ENCODE measurements at places on chromosomes 5 and 9.
A peak's percentile ranks its signal among the peaks of the same experiment; 100 is the strongest.

DNA sequence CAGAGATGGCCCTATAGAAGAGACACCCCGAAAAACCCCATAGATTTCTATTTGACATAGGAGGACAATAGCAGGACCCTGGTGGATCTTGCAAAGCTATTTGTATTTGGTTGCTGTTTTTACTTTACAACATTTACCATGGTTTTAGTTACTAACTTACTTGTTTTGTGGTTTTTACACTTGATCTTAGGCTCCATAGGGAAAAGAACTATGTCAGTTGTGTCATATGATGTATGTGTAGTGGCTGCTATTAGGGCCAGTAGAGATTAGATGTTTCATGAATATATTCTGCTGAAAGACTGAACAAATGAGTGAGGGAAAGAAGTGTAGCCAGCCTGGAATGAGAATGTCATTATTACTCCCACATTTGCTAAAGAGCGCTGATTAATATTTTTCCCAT is 388.1 kb downstream of the SEMA5A start:
- DNase-seq, result no peak

- no peak for DNase-seq
Measured at GRCh38 chr5:67334373-67334772, 137.8 kb upstream of the CD180 start.

- no peak for DNase-seq
Measured at GRCh38 chr5:141790630-141791029, 87.6 kb downstream of the PCDH1 start.

GRCh38 chr9:7782400-7783120 is 17.0 kb downstream of the DMAC1 start:
- no peak for DNase-seq

DNA sequence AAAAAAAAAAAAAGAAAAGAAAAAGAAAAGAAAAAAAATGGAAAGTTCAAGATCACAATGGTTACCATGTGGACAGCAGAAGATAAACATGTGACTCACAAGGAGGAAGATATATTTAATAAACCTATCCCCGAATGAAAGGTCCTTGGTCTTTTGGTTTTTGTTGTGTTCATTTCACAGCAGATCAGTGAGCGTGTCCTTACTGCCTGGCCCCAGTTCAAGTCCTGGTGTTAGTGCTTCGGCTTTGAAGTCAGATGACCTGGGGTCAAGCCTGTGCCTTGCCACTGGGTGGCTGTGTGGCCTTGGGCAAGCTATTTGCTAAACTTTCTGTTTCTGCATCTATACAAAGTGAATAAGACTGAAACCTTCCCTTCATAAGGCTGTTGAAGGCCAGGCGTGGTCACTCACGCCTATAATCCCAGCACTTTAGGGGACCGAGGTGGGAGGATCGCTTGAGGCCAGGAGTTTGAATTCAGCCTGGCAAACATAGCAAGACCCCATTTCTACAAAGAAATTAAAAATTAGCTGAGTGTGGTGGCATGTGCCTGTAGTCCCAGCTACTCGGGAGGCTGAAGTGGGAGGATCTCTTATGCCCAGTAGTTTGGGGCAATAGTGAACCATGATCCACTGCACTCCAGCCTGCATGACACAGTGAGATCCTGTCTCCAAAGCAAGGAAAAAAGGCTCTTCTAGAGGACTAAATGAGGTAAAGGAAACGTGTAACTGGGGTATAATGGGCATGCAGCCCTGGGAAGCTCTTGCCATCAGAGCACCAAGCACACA is 94.5 kb upstream of the SPATA31D4 start:
- no peak for DNase-seq

DNA sequence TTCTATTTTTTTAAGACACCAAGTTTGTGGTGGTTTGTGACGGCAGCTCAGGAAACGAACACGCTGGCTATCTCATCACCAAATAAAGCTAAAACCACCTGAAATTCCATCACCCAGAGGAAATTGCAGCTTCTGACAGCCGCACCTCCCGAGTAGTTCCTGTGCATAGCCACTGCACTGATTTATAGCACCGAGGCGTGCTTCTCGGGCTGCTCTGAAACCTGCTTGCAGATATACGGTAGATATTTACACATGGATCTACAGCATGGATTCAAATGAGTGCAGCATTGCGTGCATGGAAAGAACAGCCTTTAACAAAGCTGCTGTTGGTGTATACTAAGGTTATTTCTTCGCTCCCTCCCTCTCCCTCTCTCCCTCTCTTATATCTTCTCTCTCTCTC is 153.8 kb downstream of the PHF2 start:
- no peak for DNase-seq

GRCh38 chr9:120689860-120690259 is 24.4 kb downstream of the MEGF9 start:
- no peak for DNase-seq

DNA sequence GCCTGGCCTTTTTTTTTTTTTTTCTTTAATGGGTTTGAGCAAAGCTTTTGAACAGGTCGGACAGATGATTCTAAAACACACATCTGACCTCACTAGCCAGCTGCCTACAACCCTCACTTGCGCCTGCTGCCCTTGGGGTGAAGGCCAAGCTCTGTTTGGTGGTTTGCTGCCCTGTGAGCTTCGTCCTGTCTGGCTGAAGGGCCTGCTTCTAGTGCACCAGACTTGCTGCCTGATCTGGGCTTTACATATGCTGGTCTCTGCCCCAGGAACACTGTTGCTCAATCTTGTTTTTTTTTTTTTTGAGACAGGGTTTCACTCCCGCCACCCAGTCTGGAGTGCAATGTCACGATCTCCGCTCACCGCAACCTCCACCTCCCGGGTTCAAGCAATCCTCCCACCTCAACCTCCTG is 16.4 kb upstream of the DOLPP1 start:
- DNase-seq, result no peak

DNA sequence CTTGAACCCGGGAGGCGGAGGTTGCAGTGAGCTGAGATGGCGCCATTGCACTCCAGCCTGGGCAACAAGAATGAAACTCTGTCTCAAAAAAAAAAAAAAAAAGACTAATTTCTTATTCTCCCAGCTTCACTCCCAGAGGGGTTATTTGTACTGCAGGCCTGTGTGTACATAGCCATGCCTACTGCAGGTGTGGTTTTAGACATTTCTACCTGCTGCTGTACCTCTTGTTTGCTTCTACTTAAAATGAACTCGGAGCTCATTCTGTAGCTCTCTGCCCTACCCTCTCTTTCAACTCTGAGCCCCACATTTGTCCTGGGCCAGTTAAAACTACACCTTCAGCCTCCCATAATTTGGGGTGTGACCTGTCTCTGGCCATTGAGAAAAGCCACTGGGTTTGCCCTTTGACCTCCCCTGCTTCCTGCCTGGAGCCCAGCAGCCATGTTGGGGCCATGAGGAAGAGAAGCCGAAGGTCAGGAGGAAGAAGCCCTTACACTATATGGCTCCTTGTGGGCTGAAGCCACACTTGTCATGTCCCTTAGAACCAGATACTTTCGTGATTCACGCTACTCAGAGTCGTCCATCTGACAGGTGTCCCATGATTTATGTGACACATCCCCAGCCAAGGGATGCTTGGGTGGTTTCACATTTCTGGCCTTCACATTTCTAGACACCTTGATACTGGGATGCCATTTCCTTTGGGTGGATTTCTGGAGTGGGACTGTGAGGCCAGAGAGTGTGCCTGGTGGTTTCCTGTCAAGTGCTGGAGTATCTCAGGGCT is 9.4 kb upstream of the CARD19 start:
- no peak for DNase-seq

DNA sequence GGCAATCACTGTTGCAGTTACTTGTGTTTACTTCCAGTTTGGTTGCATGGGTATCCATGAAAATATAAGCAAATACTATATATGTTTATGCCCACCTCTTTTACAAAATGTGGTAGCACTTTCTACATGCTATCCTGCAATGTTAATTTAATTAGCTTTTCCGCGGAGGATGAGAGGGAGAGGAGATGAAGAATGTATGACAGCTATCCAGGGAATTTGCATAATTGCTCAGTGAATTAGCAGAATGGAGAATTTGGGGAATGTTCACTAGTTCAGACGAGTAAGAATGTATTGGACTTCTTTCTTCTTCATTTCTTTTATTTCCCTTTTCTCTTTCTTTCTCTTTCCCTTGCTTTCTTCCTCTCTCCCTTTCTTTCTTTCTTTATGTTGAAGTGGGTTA is 140.7 kb upstream of the SLC28A3 start:
- no peak for DNase-seq

GRCh38 chr5:73515232-73515631 is 17.0 kb downstream of the BTF3 start:
- DNase-seq, result no peak

DNA sequence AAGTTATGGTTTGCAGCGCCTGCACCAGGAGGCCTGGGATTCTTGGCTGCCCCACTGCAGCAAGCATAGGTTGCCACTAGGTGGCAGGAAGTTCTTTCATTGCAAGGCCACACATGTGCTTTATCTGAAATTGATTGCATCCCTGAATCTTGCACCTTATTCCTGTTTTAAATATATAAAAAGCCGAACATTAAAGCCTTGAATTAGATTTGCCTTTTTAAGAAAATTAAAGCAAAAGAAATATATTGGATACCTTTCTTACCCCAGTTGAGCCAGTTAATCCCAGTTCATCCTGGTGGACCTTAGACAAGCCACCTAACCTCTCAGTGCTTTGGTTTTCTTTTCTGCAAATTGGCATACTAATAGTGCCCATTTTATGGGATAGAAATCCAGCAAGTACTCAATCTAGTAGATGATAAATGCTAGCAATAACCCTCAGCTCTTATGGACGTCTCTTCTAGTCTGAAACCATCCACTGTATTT is 6.3 kb upstream of the TRMT10B start:
- peak; percentile 49 for DNase-seq

DNA sequence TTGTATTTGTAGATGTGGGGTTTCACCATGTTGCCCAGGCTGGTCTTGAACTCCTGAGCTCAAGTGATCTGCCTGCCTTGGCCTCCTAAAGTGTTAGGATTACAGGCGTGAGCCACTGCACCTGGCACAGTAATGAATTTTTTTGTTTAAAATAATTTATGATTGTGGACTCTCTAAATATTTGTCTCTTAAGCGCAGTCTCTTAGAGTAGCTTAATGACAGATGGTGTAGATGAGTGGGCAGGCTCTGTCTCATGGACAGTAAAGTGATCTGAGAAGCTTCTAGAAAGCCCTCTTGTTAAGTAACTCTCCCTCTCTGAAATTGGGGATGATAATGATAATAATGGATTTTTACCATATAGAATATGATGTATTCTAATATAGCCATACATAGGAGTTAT is 47.5 kb upstream of the KIAA1958 start:
- DNase-seq, result no peak

DNA sequence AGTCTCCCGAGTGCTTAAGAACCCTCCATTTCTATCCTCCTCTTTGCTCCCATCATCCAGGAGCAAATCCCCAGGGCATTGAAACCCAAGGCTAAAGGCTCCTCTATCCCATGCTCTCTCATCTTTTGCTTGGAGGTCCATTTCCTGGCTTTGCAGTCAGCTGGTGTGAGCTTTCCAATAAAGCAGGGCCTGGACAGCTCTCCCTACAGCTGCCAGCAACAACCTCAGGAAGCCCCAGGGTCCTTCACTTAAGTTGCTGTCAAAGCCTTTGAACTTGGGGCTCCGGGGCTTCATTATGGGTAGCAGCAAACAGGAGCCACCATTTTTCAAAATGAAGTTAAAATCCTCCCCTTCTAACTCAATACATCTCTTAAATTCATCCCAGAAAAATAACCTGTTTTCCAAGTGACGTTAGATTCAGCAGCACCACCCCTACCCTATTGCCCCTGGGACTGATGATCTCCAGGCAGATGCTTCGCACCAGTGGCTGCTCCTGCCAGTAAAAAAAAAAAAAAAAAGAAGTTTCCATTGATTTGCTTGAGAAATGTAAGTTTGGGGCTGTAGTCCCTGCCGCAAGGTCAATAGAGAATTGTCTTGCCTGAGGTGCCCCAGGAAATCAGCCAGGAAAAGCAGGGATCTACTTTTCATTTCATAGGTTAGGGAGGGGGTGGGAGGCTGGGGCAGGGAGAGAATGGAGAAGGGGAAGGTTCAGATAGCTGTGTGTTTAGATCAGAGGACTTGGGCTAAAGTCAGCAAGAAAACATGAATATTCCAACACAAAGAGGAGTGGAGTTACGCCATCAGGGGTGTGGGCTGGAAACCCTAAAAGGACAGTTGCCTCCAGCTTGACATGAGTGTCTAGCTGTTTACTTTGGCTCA is 83.8 kb upstream of the IL6ST start:
- DNase-seq, result no peak

- no peak for DNase-seq
Measured at GRCh38 chr5:18403941-18404438, 769.7 kb downstream of the TAF11L14 start.

- DNase-seq, result no peak
Measured at GRCh38 chr5:58211441-58211840, 248.4 kb downstream of the PLK2 start.

Measured in nucleus accumbens (tissue), 56 donors.